Epithelial cell of prostate (primary cell): ENCODE measurements at places on chromosomes 2 and 18.

GRCh38 chr2:239951825-239952224, 73.3 kb downstream of the NDUFA10 start:
- no peak for DNase-seq

DNA sequence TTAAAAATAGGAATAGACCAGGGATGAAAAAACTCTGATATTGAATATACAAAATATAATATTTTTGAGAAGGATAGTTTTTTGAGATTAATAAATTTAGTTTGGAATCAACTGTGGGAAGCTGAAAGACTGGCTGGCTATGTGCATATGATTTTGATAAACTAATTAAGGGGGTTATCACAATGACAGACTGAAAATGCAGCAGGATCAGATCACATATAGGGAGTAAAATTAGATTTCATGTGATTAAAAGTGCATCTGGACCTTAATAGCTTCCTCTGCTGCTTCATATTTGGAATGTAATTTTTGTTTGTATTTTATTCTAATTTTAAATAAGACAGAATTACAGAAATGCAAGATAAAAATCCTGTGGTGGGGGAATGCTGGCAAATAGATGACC, 111.7 kb downstream of the CCDC102B start:
- no peak for DNase-seq

- DNase-seq, result no peak
These were observed 83.8 kb upstream of the CCDC85A start for GRCh38 chr2:56099963-56100362.

DNA sequence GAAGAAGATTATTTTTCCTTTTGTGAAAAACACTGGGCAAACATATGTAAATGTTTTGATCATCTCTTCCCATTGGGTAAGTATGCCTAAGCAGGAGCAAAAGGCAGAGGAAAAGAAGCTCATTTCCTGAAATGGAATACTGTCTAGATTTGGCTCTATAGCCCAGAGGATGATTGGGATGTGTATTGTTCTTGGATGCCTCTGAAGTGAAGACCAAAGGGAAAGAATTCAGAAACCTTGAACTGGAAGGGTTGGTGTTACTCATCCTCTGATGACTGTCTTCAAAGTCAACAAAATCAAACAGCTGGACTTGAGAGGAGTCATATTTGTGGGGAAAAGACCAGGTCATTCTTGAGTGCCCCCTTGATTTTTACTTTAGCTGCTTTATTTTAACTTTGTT, 112.6 kb upstream of the NT5C1B start:
- DNase-seq, result peak; percentile 8

GRCh38 chr2:65626831-65627230, 194.4 kb upstream of the SPRED2 start:
- DNase-seq, result no peak

- DNase-seq, result no peak
These were observed 25.4 kb upstream of the MGAT5 start for GRCh38 chr2:134228493-134228903.
